Uterus (tissue), 4 donors: ENCODE measurements at places on chromosomes 11 and 22.

- no peak for DNase-seq
Observed at GRCh38 chr11:12173111-12173510, 62.7 kb downstream of the MICAL2 start.

DNA sequence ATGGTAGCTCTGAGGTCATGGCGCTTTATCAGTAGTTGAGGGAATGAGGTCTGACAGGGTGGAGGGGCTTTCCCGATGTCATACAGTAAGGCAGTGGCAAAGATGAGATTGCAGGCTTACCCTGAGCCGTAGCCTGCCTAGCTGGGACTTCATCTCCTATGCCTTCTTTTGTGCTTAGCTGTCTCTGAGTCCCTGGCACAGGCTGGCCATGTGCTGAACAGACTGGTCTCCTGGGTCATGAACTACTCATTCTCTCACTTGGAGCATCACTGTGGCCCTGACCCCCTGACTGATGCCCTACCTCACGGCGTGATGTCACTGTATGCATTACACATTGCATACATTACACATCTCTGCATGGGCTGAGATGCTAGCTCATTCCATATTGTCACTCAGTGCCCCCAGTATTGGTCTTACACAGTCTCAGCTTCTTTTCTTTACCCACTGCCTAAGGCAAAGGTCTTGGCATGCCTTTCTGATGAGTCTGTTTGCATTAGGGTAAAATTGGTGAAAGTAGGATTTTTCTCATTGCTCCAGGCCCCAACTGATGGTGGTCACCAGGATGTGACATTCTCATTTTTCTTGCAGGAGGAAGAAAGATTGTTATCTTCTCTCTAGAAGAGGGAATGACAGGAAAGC lies 389.4 kb upstream of the CADM1 start:
- no peak for DNase-seq

DNA sequence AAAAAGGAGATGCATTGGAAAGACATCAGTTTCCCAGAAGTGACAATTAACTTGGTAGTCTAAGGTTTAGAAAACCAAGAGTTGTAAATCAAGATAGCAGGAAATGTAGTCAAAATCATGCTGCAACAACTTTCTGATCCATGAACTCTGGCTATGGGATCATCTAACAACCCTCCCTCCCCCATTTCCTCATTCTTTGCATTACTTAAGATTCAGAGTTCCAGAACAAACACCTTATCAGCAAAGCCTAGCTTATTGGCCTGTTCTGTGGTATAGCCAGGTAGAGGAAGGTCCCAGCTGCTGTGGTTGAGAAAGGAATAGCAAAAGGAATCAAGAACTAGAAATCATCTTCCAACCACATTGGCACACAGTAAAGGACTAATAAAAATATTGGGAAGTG lies 651.1 kb downstream of the METTL15 start:
- DNase-seq = no peak

DNA sequence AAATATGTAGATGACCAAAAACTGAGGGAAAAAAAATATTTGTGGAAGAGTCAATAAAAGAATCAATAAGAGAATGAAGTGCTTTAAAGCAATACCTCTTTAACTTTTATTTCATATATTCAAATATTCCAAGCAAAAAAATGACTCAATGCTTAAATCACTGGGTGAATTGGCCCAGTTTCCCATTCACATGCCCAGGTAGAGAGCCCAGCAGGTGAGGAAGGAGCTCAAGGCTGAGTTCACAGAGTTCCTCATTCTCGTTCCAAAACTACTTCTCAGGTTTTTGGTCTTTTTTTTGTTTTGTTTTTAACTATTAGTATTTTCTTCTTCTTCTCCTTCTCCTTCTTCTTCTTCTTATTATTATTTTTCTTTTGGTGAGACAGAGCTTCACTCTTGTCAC lies 30.2 kb downstream of the SLC1A2 start:
- DNase-seq = no peak

DNA sequence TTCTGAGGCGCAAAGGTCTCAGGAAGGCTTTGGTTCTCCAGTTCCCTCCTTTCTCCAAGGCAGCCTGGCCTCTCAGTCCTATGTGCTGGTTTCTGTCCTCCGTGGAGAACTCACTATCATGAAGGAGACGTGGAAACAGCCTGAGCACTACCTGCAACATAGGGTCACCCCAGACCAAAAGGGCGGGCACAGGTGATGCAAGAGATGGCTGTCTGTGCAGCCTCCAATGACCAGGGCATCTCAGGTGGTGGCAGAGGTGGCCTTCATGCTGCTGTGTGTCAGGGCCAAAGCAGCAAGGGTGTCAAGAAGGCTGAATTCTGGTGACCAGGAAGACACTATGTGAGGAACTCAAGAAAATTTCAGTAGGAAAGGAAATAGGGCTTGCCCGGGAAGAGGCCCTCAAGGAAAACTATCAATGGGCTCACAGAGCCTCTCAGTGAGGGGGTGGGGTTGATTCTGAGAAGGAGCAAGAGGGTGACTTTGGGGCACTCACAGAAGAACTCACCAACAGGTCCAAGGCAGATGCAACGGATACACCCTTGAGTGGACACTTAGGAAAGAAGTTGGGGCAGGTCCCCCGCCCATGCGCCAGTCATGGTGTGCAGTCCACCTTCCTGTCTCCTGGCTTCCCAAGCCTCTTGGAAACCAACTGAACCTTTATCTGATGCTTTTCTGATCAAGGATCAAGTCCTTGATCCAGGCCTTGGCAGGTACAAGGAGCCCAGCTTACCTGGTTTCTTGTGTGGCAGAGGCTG lies 212.3 kb upstream of the B3GAT1 start:
- DNase-seq = no peak

DNA sequence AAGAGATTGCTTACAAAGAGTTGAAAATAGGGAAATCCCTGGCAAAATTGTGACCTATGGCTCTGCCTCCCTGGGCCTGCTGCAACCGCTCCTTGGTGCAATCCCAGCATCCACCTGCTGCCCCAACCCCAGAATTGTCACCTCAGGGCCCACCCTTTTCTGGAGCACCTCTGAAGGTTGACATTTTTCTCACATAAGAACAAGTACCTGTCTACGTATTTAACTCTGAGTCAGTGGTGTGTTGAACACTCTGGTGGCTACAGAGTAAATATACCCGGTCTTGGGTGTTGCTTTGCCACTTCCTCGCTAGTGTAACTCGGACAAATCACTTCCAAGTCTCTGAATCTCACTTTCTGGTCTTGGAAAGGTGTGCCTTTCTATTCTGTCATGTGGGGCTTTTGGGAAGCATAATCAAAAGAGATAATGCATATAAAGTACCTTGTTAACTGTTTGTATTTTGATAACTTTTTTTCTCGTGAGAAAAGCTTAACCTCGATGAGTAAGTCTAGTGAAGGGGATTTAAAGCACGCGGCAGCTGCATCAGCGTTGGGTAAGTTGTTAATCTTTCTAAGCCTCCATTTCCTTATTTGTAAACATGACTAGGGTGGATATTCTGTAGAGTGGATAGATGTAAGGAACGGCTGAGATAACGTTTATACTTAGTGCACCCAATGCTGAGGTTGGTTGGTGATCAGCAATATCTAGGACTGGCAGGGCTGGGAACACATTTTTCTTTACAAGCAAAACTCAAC lies 881.2 kb downstream of the OPCML start:
- DNase-seq = no peak

DNA sequence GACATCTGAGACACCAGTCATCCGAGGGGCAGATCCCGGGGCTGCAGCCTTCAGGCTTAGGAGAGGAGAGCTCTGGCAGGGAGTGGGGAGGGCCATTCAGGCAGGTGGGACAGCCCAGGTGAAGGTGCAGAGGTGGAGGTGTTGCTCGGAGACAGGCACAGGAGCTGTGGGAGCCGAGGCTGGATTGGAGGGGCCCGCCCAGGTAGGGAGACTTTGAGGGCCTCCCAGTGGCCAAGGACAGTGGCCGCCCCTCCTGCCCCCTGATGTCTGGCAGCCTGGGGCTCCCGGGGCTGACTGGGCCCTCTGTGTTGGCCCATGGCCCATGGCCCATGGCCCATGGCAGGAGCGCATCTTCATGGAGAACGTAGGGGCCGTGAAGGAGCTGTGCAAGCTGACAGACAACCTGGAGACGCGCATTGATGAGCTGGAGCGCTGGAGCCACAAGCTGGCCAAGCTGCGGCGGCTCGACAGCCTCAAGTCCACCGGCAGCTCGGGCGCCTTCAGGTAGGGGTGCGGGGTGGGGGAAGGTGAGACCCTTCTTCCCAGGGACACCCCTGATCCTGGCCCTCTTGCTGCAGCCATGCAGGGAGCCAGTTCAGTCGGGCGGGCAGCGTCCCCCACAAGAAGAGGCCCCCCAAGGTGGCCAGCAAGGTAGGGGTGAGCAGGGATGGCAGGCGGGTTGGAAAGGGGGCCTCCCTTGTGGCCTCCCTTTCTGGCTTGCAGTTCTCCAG lies 13.3 kb downstream of the TMEM258 start:
- no peak for DNase-seq

- no peak for DNase-seq
Observed at GRCh38 chr11:44967930-44968496, 17.3 kb upstream of the TP53I11 start.

DNA sequence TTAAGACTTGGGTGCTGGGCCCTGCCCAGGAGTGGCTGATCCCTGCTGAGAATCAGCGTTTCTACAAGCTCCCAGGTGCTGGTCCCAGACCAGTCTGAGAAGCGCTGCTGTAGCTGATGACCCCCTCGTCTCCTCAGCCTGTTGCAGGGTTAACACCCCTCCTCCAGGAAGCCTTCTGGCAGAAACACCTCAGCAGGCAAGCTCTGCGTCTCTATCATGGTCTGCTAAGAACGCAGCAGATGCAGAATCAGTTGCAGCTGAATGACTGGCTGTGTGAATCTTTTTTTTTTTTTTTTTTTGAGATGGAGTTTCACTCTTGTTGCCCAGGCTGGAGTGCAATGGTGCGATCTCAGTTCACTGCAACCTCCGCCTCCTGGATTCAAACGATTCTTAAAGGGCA lies 132.5 kb downstream of the CACNA1I start:
- no peak for DNase-seq

- DNase-seq = no peak
Observed at GRCh38 chr22:37242395-37242918, 1.6 kb downstream of the RAC2 start.

- no peak for DNase-seq
Observed at GRCh38 chr11:102783720-102784119, 3.3 kb upstream of the MMP10 start.
